NCI-H2029 treated with DMSO at 0.1 percent for 48 hours (cell line): ENCODE measurements at places on chromosomes 6 and 20.

DNA sequence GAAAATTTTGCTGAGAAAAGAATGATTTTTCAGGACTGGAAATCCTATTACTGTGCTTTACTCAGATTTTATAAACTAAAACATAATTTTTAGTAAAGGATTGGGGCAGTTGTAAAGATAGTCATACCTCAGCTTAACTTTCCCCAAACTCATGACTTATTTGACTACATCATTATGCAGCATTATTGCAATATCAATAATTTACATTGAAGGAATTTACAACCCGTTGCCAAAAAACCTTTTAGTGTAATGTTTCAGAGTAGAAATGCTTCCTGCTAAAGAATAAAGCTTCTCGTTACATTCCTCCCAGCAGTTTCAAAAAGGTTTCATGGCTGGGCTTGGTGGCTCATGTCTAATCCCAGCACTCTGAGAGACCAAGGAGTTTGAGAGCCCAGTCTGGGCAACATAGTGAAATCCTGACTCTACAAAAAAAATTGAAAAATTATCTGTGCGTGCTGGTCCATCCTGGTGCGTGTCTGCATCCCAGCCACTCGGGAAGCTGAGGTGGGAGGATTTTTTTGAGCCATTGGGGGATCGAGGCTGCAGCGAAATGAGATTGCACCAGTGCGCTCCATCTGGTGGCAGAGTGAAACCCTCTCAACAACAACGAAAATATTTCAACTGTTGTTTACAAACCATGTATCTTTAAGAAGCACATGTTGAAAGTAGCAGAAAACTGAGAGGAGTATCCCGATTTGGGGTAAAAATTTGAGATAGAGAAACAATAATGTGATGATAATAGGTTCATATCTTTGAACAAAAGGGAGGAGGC is 4.4 kb downstream of the AMD1 start:
- DNase-seq, result no peak

DNA sequence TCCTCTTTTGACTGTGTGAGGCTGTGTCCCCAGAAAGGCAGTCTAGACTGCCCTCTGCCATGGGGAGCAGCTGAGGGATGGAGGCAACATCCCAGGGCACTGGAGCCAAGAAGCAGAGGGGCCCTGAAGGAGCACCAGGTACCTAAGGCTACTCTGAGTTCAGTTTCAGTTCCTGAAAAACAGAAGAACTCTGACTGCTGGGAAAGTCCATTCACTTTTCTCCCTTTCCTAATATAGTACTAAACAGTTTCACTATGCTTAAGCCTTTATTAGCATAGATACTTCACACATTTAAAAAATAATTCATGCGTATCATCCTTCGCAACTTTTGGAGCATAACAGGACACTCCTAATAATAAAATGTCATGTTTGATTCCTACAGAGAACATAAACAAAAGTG is 130.0 kb downstream of the FOXC1 start:
- no peak for DNase-seq

DNA sequence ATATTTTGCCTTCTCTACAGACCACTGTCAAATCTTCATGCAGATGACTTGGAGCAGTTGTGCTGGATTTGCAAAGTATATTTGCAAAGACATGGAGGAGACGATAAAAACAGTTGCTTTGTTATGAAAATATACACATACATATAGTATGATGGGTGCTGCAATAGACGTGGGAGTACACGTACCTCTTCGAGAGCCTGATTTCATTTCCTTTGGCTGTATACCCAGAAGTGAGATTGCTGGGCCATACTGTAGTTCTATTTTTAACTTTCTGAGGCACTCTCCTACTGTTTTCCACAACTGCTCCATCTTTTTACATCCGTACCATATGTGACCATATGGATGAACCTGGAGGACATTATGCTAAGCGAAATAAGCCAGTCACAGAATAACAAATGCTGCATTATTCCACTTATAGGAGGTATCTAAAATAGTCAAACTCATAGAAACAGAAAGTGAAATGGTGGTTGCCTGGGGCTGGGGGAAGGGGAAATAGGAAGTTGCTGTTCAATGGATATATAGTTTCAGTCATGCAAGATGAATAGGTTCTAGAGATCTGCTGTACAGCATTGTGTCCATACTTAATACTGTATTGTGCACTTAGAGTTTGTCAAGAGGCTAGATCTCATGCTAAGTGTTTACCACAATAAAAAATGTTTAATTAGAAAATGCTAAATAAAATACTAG is 223.8 kb downstream of the HAO1 start:
- no peak for DNase-seq

DNA sequence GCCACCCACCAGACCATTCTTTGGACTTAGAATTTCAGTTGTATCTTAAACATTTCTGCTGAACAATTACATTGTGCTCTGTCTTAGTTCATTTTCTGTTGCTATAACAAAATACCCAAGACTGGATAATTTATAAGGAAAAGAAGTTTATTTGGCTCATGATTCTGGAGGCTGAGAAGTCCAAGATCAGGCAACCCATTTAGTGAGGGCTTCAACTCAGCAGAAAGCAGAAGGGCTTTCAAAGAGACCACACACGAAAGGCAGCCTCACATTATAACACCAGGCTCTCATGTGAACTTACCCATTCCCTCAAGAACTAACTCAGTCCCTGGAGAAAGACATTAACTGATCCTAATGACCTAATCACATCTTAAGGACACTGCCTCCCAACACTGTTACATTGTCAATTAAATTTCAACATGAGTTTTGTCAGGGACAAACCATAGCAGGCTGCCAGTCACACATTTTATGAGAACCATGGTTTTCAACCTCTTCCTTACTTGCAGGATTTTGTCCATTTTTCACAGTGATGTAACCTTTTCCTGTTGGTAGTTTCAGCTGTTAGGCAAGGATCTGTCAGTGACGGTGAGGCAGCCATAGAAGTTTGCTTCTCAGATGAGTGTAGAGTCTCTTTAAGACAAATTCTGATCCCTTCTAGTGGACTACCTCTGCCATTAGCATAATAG is 399.6 kb upstream of the SOX4 start:
- DNase-seq, result no peak

DNA sequence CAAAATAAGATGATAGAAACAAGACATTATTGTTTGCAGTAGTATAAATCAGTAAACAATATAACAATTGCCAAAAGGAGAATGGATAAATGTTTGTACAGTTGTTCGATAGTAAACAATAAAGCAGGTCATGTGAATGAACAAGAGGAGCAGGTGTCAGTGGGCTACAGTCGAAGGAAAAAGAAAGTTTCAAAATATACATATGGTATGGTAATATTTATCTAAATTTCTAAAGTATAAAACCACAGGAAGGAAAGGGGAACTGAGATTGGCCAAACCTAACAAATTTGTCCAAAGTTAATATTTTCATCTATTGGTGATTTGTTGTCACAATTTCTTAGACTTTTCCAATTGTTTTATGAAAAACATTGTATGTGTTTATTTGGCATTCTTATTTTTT is 110.9 kb downstream of the SH3BGRL2 start:
- DNase-seq, result no peak

DNA sequence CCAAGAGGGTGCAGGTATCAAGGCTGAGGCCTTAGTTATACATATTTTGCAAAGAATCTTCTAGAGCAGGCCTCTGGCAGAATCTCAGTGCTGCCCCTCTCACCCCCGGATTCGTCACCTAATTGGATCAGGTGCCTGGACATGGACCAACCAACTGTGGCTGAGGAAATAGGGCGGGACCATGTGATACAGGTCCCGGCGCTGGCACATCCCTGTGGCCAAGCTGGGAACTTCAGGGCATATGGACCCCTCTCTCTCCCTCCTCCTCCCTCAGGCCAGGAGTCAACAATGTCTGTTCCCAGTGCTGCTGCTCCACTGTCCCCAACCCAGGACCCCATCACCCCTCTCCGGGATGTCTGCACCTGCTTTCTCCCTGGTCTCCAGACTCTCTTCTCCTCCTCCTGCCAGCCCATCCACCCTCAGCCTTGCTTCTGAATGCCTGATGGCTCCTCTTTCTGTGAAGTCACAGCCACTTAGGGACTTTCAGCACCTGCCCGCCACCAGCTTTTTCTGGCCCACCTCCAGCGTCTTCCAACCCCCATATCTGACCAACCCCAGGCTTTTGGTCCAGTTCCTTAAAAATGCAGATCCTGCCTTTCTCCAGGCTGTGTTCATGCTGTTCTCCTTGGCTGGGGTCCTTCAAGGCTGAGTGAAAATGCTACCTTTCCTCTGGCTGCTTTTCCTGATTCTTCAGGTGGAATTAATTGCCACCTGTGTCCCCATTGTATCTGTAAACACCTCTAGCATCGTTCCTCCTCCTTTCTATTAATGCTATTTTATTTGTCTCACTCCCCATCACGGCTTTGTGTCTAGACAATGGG is 19.0 kb upstream of the MLN start:
- peak; percentile 39 for DNase-seq

DNA sequence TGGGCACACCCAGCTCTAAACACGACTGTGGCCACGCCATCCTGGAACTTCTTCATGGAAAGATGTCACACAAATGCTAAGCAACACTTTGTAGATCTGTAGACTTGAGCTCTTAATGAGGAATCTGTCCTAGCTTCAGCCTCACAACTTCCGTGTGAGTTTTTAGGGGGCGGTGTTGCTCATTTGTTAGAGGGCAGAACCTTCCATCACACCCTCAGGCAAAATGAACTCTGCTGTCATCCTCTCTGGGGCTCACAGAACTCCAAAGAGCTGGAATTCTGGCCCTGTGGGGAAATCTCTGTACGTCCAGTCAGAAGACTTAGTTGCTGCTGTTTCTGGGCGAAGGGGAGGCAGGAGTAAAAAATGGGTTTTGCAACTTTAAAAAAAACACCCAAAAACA is 49.8 kb downstream of the NRN1 start:
- no peak for DNase-seq

DNA sequence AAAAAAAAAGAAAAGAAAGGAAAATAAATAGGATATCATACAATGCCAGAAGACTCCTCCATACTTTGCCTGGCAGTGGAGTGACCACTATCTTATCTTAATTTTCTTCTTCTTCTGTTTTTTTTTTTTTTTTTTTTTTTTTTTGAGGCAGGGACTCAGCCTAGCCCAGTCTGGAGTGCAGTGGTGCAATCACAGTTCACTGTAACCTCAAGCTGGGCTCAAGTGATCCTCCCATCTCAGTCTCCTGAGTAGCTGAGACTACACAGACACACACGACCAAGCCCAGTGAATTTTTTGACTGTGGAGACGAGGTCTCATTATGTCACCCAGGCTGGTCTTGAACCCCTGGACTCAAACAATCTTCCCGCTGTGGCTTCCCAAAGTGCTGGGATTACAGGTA is 17.1 kb upstream of the MMP9 start:
- no peak for DNase-seq

GRCh38 chr6:42781796-42782688 is at the start of gene BICRAL:
Gene BICRAL (plus strand): TSS chr6:42782052. CDS start chr6:42822023, 39,971 bp downstream.
- peak; percentile 70 for DNase-seq

DNA sequence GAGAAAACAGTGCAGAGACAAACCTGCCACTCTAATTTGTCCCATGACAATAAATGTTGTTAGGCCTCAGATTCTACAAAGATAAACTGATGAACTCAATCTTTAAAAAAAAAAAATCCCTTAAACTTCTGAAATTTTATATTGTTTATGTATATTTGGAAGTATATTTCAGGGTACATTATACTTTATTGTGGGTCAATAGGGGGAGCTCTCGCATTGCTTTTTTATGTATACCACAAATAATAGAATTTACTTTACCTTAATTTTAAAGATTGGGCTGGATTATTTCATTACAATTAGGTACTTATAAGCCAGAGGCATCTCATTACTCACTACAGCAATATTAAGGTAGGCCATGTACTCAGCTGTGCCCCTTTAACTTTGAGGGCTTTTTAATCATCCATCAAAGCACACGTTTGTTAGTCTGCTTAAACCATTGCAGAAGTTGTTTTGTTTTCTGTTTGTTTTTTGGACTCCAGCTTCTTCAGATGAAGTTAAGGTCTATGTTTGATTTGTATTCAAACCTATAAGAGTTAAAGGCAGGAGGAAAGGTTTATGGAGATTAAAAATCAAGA is 56.3 kb upstream of the EYA4 start:
- DNase-seq, result no peak

DNA sequence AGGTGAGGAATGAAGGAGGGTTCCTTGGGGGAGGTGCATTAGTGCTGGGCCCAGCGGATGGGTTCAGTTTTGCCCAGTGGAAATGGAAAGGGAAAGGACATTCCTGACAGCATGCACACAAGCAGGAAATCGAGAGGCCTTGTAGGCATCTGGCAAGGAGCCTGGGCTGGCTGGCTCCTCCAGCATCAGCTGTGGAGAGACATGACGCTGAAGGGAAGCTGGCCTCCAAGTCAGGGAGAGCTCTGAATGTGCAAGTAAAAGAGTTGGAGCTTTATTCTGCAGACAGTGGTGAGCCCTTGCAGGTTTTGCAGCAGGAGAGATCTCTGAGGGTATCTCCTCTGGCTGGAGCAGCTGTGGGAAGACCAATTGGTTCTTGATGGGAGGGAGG is 154.3 kb downstream of the MRPL14 start:
- DNase-seq, result peak; percentile 76

DNA sequence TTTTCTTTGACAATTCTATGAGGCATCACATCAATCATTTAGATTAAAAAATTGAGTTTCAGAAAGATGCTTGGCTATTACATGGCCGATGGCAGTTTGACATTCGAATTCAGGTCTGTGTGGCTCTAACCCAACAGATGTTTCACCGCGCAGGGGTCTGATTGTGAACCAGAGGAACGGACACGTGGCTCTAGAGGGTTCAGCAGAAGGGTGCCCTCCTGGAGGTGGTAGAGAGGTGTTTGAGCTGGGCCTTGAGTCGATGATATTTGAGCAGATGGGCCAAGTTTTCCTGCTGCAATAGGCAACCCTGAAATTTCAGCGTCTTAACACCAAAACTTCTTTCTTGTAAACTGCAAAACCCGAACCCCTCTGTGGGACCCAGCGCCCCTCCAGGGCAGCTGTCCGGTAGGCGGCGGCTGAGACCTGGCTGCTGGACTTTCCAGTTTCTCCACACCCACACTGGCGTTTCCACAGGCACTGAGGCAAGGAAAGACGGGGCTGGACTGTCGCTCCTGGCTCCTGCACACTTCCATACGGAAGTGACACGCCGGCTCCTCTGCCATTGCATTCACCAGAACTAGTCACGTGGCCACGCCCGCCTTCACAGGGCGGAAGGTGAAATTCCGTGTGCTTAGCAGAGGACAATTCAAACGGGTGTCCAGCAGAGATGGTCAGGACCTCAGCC is 11.3 kb upstream of the AFDN start:
- no peak for DNase-seq

DNA sequence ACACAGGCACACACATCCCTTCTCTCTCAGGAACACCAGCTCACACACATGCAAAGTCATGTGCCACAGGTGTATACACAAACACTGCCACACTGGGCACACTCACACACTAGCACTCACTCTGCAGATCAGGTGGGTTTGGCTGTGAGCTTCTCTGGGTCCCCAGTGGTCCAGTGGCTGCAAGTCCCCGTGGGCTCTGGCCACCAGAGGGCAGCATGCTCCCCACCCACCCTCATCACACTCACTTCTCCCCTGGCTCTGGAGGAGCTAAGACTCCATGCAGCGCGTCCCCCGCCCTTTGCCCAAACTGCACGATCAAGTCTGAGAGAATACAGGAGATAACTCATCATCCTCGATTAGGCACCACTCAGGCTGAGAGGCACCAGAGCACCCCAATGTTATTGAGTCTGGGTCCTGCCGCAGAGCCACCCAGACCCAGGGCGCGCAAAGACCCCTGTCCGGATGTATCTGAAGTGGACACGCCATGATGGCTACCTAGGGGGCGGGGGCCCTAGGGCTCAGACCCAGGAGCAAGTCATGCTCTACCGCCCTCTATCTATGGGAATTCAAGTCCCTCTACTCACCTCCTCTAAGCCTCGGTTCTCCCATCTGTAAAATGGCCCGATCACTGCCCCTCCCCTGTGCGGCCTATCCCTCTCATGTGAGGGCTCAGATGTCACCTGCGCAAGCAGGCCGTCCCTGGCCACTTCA is 90.5 kb downstream of the GRM4 start:
- DNase-seq, result peak; percentile 24
